Ecto neural progenitor cell (in vitro differentiated cells): ENCODE measurements at places on chromosomes 6 and 20.

GRCh38 chr20:460707-461106 is 1.6 kb downstream of the TBC1D20 start:
- DNase-seq = no peak

- DNase-seq = no peak
Observed at GRCh38 chr6:37104824-37105147, 65.2 kb upstream of the PIM1 start.

DNA sequence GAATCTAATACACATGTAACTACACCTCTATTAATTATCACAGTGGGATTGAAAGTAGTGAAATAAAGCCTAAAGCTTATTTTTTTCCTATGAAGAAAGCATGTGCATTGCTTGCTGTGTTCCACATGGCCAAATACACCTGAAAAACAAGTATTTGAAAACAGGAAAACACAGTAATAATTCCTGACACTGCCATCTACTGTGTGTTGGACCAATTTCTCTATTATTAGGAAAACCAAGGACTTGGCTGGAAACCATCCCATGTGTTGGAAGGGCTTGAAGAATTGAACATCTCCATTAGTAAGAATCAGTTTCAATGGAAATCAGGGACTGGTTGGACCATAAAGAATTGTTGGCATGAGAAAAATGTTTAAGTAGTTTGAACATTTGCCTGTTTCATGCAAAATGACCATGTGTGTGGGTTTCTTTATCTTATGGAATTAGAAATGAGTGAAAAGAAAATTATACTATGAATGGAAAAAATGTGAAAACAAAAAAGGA is 124.1 kb downstream of the PHF3 start:
- no peak for DNase-seq

DNA sequence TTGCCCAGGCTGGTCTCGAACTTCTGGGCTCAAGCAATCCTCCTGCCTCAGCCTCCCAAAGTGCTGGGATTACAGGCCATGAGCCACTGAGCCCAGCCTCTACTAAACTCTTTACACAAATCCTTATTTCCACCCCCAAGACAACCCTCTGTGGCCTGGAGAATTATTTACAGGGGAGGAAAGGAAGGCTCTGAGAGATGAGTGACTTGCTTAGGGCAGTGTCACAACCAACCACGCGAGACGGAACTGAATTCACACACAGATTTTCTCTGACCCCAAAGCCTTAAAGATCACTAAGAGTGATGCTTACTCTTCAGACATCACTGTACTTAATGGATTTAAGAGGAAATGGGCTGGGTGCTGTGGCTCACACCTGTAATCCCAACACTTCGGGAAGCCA is 86.2 kb downstream of the RIPOR3 start:
- no peak for DNase-seq

GRCh38 chr20:43746344-43747137 is 19.7 kb upstream of the GTSF1L start:
- DNase-seq = no peak

DNA sequence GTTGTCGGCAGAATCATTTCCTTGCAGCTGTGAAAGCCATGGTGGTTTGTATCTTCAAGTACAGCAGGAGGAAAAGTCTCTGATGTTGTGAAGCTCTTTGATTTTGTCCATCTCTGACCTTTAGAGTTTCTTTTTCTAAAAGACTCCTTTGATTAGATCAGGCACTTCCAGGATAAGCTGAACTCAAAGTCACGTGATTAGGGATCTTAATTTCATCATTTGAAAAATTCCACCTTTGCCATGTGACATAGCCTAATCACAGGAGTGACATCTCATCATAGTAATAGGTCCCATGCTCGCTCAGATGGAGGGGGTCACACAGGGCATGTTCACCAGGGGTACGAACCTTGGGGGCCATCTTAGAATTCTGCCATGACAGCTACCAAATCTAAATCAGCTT is 441.5 kb upstream of the CDH4 start:
- DNase-seq = no peak
